ENCODE measurements at places on chromosomes 12 and 14. TPM values are rescaled to one million over a fixed set of nuclear protein-coding genes. Genes with fewer than 3 reads are reported as not detected.

DNA sequence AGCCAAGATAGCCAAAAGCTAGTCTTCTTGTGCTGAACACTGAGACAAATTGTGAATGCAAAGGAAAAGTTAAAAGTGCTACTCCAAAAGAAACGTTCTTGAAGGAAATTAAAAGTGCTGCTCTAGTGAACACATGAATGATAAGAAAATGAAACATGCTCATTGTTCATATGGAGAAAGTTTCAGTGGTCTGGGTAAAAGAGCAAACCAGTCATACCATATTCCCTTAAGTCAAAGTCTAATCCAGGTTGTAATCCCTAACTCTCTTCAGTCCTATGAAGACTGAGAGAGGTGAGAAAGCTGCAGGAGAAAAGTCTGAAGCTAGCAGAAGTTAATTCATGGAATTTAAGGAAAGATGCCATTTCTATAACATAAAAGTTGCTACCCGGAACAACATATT lies 121.5 kb downstream of the MNAT1 start:
- DNase-seq: no peak

DNA sequence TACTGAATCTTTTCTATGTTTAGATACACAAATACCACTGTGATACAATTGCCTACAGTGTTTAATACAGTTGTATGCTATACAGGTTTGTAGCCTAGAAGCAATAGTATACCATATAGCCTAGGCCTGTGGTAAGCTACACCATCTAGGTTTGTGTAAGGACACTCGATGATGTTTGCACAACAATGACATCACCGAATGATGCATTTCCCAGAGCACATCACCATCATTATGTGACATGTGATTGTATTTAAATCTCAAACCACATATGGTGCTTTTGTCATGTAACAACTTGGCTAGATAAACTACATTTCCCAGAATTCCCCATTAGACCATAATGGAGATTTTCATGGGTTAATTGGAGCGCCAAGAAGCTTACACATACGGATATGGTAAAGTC lies 128.4 kb upstream of the CPNE8 start:
- no peak for DNase-seq

DNA sequence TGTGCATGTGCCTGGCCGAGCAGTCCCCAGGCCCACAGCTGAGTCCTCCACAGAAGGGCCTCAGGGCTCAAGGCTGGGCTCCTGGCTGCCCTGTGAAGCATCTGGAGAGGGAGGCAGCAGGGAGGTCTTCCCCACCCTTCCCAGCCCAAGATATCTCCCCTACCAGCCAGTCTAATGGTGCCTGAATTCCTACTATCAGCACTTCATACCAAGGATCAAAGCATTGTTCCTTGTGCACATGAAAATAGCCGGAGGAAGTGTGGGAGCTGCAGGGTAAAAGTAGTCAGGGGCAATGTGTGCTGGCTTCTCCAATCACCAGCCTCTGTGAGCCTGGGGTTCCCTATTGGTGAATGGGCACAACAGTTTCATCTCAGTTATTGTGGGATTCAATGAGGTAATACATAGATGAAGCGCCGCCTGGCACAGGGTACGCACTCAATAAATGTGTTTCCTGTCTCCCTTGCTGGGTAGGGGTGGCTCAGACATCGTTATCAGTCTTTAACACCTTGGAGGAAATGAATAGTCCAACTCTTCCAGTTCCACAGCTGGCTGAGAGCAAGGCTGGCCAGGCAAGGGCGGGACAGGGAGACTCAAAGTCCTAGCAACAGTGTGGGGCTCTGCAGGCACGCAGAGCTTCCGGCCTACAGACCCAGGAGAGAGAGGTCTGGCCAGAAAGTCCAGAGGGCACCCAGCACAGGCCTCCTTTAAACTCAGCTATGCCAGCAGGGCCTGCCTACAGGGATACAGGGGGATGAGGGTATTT lies 39.1 kb upstream of the PNMA1 start:
- DNase-seq: peak; percentile 51

- DNase-seq: peak; percentile 71
Observed at GRCh38 chr14:65184032-65184764, 81.9 kb upstream of the MAX start.

GRCh38 chr12:9378430-9378835 lies 170.2 kb upstream of the PZP start:
- DNase-seq: no peak

- DNase-seq: no peak
Observed at GRCh38 chr12:86196465-86196864, 59.7 kb downstream of the MGAT4C start.

Gene RASAL1
- not detected for polyA plus RNA-seq

DNA sequence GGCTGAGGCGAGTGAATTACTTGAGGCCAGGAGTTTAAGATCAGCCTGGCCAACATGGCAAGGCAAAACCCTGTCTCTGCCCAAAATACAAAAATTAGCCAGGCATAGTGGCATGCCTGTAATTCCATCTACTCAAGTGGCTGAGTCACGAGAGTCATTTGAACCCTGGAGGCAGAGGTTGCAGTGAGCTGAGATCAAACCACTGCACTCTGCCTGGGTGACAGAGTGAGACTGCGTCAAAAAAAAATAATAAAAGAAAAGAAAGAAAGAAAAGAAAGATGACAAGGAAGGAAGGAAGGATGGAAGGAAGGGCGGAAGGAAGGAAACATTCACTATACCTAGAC lies 159.6 kb upstream of the CNOT2 start:
- DNase-seq: no peak

Gene RHEBL1
- 0.65 TPM for polyA plus RNA-seq

GRCh38 chr14:96304956-96305355 lies 48.9 kb downstream of the BDKRB1 start:
- no peak for DNase-seq

Gene PRPH
- polyA plus RNA-seq: not detected

Gene ASIC1
- 1.4 TPM for polyA plus RNA-seq
